ENCODE measurements at places on chromosomes 4 and X. TPM values are rescaled to one million over a fixed set of nuclear protein-coding genes. Genes with fewer than 3 reads are reported as not detected.

Gene TLR6
- 12.4 TPM for total RNA-seq

Gene CXorf51B
- total RNA-seq, result not detected

Gene MAGED2
- total RNA-seq, result 88.3 TPM

Gene PWWP3B
- total RNA-seq, result 0.44 TPM

Gene MTTP
- total RNA-seq, result 0.15 TPM

Gene TLR3
- 26.8 TPM for total RNA-seq

Gene F9
- not detected for total RNA-seq

Gene SMAD1
- 15.8 TPM for total RNA-seq

Gene NAP1L3
- total RNA-seq, result 0.95 TPM

Gene SPANXB1
- not detected for total RNA-seq

Gene EGFL6
- 9.3 TPM for total RNA-seq

Gene PRDX4
- 39.7 TPM for total RNA-seq

Gene KIF4A
- 0.86 TPM for total RNA-seq

Gene LUZP4
- total RNA-seq, result not detected

Gene SPOCK3
- total RNA-seq, result 0.74 TPM

Gene GRIA3
- total RNA-seq, result 0.47 TPM

Gene APBB2
- total RNA-seq, result 59.3 TPM

Gene MAP7D3
- total RNA-seq, result 8.2 TPM

Gene TXK
- total RNA-seq, result 7.5 TPM

Gene HPGDS
- 12.5 TPM for total RNA-seq

Gene RHOXF2B
- total RNA-seq, result not detected

Gene CCKAR
- total RNA-seq, result not detected

Gene TCEAL8
- total RNA-seq, result 41.5 TPM

Gene AP1S2
- total RNA-seq, result 38.5 TPM

Gene ZGRF1
- 5.7 TPM for total RNA-seq

Gene CENPVL2
- total RNA-seq, result not detected

Gene LAGE3
- 20.4 TPM for total RNA-seq

Gene TMSB15C
- total RNA-seq, result 1.2 TPM

Gene TMPRSS11D
- total RNA-seq, result not detected

Gene NPNT
- 217 TPM for total RNA-seq

All from lower lobe of right lung (tissue), 2 donors.